ENCODE measurements at places on chromosomes 4 and X.

- DNase-seq, result no peak
Measured at GRCh38 chrX:17818726-17819125, 42.4 kb downstream of the RAI2 start.

GRCh38 chr4:39469429-39470077 lies 10.7 kb downstream of the LIAS start:
- no peak for DNase-seq

GRCh38 chr4:4379540-4380087 lies 7.3 kb upstream of the NSG1 start:
- DNase-seq, result no peak

- DNase-seq, result no peak
Measured at GRCh38 chr4:140252141-140252741, 98.3 kb upstream of the MAML3 start.

DNA sequence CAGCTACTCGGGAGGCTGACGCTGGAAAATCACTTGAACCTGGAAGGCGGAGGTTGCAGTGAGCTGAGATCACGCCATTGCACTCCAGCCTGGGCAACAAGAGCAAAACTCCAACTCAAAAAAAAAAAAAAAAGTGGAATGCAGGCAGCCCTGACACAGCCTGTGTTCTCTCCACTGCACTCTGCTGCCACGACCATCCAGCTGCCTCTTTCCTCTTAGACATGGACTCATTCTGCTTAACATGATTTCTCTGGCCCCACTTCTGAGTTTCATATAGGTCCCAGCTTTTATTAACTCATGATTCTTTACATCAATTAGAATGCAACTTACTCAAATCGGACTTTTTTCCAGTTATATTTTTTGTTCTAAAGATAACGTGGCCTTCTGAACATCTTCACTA lies 29.6 kb downstream of the SLC10A6 start:
- no peak for DNase-seq

DNA sequence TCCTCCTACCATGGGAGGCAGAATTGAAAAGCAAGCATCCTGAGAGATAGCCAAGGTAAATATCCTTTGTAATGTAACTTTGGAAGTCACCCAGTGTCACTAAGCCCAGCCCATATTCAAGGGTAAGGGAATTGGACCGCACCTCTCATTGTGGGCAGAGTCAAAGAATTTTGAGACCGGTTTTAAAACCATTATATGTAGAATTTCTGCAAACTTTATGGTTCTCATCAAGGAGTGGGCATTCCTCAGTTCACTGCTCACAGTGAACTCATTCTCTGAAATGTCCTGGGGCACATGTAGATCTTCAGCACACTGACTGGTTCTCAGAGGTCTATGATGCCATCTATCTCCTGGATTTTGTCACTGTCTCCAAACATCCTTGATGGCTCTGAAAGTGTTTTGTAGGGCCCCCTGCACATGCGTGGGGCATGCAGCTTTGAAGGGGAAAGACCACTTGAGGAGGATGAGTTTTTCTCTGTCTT lies 35.3 kb upstream of the CHRNA9 start:
- DNase-seq, result no peak

DNA sequence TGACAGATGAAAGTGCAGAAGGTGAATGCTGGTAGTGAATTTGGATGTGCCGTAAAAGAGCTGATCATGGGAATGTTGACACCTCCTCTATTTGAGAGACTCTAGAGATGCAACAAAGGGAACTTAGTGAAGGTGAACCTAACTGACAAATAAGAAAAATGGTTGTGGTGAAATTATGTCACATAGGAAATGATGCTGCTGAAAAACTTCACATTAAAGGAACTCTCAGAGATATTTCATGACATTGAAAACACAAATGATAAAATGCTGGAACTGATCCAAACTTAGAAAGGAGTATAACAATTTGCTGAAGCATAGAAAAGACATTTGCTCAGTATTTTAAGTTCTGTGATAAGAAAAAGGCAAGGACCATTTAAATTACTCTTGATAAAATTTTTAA lies 31.9 kb downstream of the MGAT4D start:
- no peak for DNase-seq

DNA sequence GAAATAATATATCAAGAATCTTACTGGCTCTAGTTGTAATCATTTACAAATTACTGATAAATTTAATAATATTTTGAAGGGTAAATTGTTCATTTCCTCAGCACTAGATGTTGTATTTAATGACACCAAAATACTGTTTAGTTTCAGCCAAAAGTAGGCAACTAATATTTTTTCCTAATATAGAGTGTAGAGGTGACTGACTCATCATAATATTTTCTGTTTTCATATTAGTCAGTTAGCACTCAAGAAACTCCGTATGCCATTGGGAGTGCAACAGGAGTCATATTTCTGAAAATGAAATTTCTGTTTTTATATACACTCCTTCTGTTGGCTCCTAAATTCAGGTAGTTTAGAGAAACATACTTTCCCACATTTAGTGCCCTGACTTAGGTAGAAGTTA lies 36.6 kb upstream of the PTPN13 start:
- DNase-seq, result no peak

GRCh38 chrX:40877887-40878286 lies 142.5 kb upstream of the MED14 start:
- DNase-seq, result peak; percentile 5

GRCh38 chr4:1948232-1948631 lies 60.5 kb downstream of the NELFA start:
- no peak for DNase-seq

DNA sequence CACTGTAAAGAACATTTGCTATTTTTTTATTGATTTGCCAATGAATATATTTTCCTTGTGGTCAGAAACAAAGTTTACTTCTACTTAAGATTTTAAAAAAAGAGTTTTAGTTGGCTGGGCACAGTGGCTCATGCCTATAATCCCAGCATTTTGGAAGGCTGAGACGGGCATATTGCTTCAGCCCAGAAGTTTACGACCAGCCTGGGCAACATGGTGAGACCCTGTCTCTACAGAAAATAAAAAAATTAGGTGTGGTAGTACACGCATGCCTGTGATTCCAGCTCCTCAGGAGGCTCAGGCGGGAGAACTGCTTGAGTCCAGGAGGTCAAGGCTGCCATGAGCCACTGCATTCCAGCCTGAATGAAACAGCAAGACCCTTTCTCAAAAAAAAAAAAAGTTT lies 36.8 kb downstream of the LRP2BP start:
- no peak for DNase-seq

GRCh38 chr4:1604706-1605205 lies 79.4 kb downstream of the FAM53A start:
- DNase-seq, result peak; percentile 21

Measured in stimulated activated CD8-positive, alpha-beta memory T cell treated with anti-CD3 and anti-CD28 coated beads, Interleukin-2, amount 100 ng/mL, for 1 hour (primary cell).